ENCODE measurements at places on chromosomes 16 and 17. TPM values are rescaled to one million over a fixed set of nuclear protein-coding genes. Genes with fewer than 3 reads are reported as not detected.

GRCh38 chr17:80053102-80053501, 16.7 kb downstream of the CCDC40 start:
- no peak for DNase-seq

GRCh38 chr17:79984877-79985276, 50.8 kb downstream of the TBC1D16 start:
- peak; percentile 7 for DNase-seq

DNA sequence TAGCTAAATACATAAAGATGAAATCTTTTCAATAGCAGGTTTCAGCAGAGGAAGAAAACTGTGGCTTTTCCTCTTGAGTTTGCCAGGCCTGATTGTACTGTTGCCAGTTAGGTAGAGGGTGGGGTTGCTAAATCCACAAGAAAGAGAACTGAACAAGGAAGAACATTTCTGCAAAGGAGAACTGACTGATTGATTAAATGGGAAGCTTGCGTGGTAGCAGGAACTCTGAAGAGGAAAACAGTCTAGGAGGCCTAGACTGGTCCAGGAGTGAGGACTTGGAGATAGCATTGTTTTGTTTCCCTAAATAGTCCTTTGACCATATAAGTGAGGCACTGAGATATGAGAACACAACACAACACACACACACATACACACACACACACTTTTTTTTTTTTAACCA, 18.8 kb downstream of the LRRC36 start:
- DNase-seq = no peak

- no peak for DNase-seq
Measured at GRCh38 chr17:44915321-44915726, at the start of gene GFAP. Gene GFAP (minus strand): TSS chr17:44915500. CDS start chr17:44915486, 14 bp downstream.

GRCh38 chr16:88591577-88592021, 21.4 kb downstream of the ZC3H18 start:
- no peak for DNase-seq

GRCh38 chr17:79035686-79036085, 11.7 kb downstream of the C1QTNF1 start:
- no peak for DNase-seq

DNA sequence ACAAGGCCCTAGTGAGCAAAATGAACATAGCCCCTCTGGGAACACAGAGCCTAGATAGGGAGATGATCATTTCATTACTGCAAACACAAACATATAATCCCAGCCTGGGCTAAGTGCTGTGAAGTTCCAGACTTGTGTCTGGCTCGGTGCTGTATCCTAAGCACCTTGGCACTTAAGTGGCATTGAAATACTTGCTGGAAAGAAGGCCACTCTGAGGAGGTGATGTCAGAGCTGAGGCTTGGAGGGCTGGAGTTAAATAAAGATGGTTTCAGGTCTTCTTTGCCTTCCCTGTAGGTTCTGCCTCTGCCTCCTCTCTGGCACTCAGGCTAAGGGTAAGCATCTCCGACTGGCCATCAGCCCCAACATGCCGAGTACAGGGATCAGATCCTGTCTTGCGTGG, 2.4 kb upstream of the CACNA1G start:
- DNase-seq = no peak

- no peak for DNase-seq
Measured at GRCh38 chr17:29474297-29474696, 84.1 kb downstream of the TAOK1 start.

- DNase-seq = no peak
Measured at GRCh38 chr17:49278076-49278475, 47.5 kb upstream of the PHOSPHO1 start.

DNA sequence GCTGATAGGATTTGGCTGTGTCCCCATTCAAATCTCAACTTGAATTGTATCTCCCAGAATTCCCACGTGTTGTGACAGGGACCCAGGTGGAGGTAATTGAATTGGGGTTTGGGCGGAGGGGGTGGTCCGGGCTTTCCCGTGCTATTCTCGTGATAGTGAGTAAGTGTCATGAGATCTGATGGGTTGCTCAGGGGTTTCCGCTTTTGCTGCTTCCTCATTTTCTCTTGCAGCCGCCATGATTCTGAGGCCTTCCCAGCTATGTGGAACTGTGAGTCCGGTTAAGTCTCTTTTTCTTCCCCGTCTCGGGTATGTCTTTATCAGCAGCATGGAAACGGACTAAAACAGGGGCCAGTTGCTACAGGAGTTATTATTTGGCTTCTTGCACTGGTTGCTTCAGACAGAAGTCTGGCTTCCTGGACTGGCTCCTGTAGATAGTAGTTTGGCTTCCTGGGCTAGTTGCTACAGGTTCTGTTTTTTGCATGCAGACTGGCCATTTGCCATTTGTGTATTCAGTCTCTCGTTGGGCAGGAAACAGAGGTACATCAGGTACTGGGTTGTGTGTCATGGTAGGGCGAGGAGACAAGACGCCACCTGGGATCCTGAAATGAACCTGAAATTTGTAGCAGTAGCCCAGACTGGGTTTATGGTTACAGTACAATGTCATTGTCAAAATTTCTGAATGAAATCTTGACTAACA, 32.6 kb downstream of the CNTNAP4 start:
- DNase-seq = no peak

- DNase-seq = no peak
Measured at GRCh38 chr16:67268136-67268579, 11.2 kb upstream of the PLEKHG4 start.

DNA sequence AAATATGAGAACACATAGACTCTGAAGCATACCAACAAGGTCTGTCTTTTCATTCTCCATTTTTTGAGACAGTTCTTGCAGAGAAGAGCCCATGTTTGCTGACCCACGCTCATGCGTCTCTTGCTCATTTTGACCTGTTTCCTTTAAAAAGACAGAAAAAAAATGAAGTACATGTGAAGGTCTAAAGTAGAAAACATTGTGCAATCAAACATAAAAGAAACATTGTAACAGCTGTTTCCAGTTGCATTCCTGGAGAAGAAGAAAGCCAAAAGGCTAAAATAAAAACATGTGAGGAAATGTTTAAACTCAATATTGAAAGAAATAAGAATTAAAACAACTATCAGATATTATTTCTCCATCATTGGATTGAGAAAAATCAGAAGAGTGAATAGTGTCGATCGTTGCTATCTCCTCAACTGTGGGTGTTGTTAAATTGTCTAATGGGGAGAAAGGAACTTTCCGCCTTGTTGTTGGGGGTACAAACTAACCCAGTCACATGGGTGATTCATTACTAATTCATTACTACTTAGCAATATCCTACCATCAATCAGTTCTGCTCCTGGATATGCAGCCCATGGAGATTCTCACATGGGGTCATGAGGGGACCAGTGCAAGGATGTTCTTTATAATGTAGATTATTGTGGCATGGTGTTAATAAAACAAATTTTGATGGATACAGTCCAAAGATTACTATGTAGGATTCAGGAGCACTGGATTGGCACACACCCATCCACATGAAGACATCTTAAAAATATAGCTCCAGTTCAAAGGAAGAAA, 9.5 kb downstream of the ABCA9 start:
- no peak for DNase-seq

DNA sequence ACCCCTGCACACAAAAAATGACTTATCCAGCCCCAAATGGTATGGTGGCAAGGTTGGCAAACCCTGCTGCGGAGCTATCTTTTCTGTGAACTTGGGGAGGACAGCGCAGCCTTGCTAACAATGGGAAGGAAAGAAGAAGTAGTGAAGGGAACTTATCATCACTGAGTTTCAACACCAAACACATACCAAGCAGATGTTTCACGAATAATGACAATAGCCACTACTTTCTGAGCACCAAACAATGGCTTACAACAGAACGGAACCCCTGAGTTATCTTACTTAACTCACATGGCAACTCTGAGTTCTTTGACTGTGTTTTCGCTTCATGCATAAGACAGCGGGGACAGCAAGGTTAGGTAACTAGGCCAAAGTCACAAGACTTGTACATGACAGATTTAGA, 148.9 kb downstream of the XYLT1 start:
- DNase-seq = no peak

- DNase-seq = no peak
Measured at GRCh38 chr16:68227183-68227793, 8.6 kb downstream of the ESRP2 start.

- no peak for DNase-seq
Measured at GRCh38 chr16:70659546-70659945, 13.2 kb downstream of the IL34 start.

- DNase-seq = no peak
Measured at GRCh38 chr16:4272114-4272956, 488 bp downstream of the TFAP4 start.

GRCh38 chr16:64305663-64306062, 816.2 kb downstream of the CDH11 start:
- DNase-seq = no peak

GRCh38 chr17:32628271-32629044, 141.7 kb downstream of the CDK5R1 start:
- no peak for DNase-seq

DNA sequence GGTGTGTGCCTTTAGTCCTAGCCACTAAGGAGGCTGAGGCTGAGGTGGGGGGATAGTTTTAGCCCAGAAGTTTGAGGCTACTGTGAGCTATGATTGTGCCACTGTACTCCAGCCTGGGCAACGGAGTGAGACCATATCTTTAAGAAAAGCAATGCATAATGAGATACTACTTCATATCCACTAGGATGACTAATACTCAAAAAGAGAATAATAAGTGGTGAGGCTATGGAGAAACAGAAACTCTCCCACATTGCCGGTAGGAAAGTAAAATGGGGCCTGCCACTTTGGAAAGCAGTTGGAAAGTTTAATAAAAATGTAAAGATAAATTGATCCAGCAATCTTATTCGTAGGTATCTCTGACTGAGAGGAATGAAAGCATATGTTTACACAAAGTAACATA, 4.6 kb upstream of the NPIPB2 start:
- DNase-seq = no peak

- no peak for DNase-seq
Measured at GRCh38 chr17:32943206-32943605, 15.3 kb downstream of the TMEM98 start.

- DNase-seq = no peak
Measured at GRCh38 chr16:56965149-56966092, 3.7 kb downstream of the CETP start.

DNA sequence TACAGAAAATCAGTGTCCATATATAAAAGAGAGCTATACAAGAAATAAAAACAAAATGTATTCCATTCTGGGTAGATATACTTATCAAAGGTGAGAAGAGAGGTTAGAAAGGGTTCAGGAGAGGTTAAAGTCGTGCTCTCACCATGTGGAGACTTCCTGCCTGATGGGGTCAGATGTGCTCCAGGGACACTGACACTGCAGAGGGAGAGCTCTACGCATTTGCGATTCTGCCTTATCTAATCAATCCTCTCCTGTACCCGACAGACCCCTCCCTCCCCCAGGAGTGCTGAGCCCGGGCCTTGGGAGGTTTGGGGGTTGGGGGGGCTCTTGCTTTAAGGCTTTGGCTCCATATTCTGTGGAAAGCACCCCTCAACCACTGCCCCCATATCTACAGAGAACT, 16.6 kb upstream of the SLC5A11 start:
- no peak for DNase-seq

- DNase-seq = no peak
Measured at GRCh38 chr16:57627184-57627871, 1.1 kb upstream of the ADGRG1 start.

DNA sequence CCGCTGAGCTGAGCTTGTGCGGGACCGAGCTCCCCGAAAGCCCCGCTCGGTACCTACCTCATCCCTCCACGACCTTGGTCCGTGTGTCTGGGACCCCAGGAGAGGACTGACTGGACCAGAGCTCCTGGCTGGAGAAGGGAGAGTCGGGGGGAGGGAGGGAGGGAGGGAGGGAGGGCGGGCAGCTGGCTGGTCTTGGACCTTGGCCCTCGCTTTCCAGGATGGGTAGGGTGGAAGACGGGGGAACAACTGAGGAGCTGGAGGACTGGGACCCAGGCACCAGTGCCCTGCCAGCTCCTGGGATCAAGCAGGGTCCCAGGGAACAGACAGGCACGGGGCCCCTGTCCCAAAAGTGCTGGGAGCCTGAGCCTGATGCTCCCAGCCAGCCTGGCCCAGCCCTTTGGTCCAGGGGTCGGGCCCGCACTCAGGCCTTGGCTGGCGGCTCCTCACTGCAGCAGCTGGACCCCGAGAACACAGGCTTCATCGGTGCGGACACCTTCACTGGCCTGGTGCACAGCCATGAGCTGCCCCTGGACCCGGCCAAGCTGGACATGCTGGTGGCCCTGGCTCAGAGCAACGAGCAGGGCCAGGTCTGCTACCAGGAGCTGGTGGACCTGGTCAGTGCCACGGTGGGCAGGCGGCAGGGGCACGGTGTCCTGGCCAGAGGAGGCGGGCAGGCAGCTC, 553 bp downstream of the RHBDL1 start:
- DNase-seq = no peak

DNA sequence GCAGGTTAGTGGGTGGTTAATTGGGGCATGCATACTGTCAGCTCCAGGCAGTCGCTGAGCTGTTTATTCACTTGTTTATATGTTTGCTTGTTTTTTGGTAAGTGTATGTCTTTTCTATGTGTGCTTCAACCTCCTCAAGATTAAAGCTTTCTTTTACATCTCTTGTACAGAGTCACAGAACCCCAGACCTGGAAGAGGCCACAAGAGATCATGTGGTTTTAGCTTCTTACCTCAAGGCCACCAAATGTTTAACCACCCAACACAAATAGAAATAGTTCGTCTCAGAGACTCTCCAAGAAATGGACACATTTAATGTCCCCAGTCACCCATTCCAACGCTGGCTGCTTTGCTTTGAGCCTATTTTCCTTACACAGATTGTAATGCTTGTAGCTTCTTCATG, 11.8 kb upstream of the TMEM98 start:
- DNase-seq = no peak

DNA sequence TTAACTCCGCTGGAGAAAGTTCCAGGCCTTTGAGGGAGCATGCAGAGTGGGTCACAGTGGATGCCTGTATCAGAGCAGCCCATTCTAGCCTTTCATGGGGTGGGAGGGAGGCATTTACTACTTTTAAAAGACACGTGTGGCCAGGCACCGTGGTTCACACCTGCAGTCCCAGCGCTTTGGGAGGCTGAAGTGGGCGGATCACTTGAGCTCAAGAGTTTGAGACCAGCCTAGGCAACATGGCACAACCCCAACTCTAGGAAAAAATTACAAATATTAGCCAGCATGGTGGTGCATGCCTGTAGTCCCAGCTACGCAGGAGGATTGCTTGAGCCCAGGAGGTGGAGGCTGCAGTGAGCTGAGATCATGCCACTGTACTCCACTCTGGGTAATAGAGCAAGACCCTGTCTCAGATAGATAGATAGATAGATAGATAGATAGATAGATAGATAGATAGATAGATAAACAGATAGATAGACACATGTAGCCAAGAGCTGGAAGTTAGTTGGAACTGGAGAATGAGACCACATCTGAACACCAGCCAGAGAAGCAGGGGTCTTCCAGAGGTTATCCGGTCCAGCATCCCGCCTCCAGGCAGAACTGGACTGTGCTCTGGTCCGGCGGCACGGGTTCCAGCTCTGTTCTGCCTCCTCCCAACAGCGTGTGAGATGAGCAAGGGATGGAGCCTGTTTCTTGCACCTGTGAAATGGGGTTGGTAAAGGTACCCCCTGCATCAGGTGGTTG, 3.6 kb downstream of the ADCY7 start:
- no peak for DNase-seq

Gene APPBP2
- 21.8 TPM for total RNA-seq

Gene TM4SF5
- not detected for total RNA-seq

Gene C17orf67
- total RNA-seq = 1.4 TPM

Gene KRT28
- total RNA-seq = not detected

Gene ZKSCAN2
- 15.8 TPM for total RNA-seq

Gene RRAD
- 20.5 TPM for total RNA-seq

Gene ASGR1
- 3.2 TPM for total RNA-seq

Gene DBF4B
- total RNA-seq = 10.5 TPM

Gene BCO1
- 0.27 TPM for total RNA-seq

Gene SLC47A1
- 28.5 TPM for total RNA-seq

Gene TRAF7
- total RNA-seq = 97.1 TPM
